Left lung (tissue), 14 donors: ENCODE measurements at places on chromosomes 2 and 18. TPM values are rescaled to one million over a fixed set of nuclear protein-coding genes. Genes with fewer than 3 reads are reported as not detected.

- no peak for DNase-seq
Observed at GRCh38 chr2:41420219-41420618, 627.6 kb upstream of the PKDCC start.

DNA sequence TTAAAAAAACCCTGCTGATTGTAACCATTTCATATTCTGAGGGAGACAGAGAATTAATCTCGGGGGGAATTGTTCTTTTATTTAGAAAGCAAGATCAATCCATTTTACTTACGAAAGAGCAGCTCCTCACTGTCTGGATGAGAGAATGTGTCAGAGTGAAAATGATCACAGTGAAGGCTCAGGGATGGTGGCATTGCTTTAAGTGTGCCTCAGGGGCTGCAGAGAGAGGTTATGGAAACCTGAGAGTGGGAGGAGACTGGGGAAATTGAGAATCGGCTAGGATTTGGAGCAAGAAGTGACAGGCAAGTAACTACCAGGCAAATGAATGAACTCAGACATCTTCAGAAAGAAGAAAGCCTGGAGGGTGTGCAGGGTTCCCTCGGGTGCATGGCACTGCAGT lies 34.2 kb downstream of the MRPL35 start:
- DNase-seq: no peak

DNA sequence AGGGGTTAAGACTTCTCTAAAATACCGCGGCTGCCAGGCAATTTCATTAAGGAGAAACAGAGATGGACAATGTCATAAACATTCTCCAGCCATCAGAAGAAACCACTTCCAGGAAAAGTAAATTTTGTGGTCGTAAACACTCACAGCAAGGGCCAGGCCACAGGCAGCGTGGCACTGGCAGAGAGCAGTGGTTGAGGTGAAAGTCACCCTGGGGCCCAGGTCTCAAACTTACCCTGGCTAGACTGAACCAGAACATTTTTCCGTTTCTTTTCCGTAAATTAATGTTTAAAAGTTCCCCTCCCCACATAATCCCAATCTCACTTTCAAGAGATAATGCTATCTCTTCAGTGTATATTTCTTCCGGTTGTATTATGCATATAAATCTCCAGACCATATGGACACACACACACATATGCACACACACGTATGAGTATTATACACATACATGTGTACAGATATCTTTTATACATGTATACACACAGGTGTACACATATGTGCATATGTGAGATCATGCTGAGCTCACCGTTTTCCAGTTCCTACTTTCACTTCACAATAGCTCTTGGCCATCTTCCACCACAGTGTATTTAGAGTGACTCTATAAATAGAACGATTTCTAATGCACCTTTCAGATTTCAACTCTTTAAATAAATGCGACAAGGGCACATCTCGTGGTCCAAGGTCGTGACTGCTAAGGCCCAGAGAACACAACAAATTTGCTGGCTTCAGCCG lies 90.1 kb downstream of the MALT1 start:
- DNase-seq: no peak

DNA sequence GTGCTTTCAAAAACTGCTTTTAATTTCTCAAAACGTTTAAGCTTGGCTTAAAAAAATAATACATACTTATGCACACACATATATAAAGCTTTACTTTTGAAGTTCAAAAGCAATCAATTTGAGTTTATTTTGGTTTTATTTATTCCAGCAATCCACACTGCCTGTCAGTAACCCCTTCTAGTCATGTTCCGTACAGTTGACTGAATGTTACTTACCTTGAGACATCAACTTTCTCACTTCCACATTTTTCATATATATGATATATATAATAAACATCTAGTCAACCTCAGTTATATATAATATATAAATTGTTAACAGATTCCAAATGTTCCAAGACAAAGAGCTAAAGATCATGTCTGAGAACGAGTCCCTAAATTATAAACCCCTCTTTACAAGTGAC lies 1137.3 kb upstream of the ZEB2 start:
- DNase-seq: no peak

DNA sequence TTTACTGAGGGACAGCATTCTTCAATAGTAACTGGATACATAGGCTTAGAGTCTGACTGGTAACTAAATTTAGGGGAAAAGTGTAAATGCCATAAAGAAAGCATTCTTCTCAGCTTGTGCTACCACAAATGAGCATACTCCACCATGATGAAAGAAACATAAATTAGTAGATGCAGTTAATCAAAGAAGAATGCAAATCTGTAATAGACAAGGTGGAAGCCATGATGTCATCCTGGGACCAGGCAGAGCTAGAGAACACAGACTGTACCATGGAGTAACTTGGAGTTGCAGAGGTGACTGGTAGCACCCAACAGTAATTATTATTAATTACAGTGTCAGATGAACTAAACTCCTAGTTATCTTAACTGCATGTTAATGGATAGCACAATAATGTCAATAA lies 51.7 kb downstream of the RBKS start:
- DNase-seq: no peak

GRCh38 chr2:134389381-134389780 lies 135.5 kb downstream of the MGAT5 start:
- DNase-seq: no peak

DNA sequence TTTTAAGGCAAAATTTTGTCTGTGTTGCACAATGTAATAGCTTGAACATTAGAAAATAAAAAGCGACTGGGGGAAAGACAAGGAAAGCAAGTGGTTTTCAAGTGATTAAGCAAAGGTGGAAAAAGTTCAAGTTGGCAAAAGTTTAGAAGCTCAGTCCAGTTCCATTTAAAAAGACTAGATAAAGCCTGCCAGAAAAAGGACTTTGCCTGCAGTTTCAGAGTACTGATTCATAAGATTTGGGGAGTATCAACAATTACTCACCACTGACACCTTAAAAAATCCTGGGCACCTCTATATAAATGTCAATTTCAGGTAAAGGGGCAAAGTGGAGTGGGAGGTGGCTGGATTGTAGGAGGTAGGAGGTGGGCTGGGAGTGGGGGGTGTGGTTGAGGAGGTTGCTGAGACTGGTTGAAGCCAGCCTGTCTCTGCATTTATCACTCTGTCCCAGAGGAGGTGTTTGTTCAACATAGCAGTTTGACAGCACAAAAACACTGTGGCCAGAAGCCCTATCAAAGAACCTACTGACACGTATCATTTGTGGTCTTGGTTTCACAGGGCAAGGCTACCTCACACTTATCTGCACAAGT lies 14.6 kb downstream of the ZEB2 start:
- no peak for DNase-seq

DNA sequence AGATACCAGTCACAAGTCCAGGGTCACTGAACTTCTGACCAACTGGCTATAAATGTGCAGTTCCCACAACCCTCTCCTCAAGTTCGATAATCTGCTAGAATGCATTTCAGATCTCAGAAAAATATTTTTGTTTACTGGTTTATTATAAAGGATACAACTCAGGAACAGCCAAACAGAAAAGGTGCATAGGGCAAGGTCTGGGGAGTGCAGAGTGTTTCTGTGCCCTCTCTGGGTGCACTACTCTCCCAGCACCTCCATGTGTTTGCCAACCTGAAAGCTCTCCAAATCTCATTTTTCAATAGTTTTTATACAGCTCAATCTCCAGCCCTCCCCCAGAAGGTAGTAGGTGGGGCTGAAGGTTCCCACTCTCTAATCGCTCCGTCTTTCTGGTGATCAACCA lies 85.2 kb downstream of the SKA1 start:
- no peak for DNase-seq

DNA sequence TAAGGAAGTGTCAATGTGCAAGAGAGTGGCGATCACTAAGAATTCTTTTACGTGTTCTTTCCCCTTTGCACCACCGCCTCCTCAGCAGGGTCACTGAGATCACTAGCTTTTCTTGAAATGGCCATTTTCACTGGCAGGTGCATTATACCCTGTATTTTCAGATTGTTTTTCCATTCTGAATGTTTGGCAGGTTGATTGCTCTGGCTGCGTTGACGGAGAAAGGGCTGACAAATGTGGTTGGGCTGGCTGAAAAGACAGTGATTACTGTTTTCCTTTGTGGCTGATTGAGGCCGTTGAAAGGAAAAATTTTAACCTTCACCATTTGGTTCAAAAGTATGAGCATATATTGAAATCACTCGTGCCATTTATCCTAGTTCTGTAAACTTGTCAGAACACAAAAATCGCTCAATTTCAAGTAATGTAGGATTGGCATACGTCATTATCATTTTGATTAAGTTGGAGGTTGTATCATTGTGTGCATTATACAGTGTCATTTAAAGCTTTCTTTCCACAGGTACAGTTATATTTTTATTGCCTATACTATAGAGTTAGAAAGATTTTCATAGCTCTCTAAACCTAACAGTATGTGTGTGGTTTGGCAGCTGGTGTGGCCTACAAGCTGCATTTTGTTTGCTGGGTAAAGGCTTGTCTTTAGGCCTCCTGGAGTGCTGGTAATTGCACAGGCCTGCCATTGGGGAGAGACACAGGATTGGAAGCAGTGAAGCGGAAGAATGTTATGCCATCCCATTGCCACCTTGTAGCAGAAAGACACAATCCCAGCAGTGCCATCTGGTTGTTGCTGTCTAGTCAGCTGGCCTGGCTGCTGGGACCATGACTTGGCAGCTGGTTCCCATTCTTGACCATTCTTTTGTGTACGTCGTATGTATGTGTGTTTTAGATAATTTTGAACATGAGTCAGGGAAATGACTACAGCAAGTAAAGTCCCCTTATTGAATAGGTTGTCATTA lies 36.7 kb downstream of the DYNC1I2 start:
- no peak for DNase-seq

- no peak for DNase-seq
Observed at GRCh38 chr2:151544449-151544848, 134.7 kb downstream of the RIF1 start.

DNA sequence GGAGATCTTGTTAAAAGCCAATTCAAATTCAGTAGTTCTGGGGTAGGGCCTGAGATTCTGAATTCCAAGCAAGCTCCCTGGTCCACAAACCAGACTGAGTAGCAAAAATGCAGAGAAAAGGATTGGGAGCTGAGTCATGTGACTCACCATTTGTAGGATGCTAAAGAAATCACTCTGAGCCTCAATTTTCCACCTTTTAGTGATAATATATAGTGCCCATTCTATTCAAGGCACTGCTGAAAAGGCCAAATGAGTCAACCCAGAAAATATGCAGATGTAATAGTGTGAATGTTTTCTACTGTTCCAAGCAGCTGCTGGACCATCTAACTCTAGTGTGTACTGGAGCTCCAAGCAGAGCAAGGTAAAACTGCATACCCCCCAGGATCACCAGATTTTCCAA lies 47.2 kb downstream of the SLC14A2 start:
- no peak for DNase-seq

- DNase-seq: no peak
Observed at GRCh38 chr18:12376034-12376753, 833 bp downstream of the AFG3L2 start.

GRCh38 chr2:9141706-9142460 lies 64.7 kb upstream of the ASAP2 start:
- DNase-seq: no peak

- no peak for DNase-seq
Observed at GRCh38 chr2:162221064-162221463, 22.2 kb downstream of the FAP start.

- DNase-seq: no peak
Observed at GRCh38 chr2:102940684-102941083, 178.9 kb downstream of the TMEM182 start.

GRCh38 chr18:48749768-48750167 lies 201.0 kb downstream of the SMAD7 start:
- DNase-seq: no peak

DNA sequence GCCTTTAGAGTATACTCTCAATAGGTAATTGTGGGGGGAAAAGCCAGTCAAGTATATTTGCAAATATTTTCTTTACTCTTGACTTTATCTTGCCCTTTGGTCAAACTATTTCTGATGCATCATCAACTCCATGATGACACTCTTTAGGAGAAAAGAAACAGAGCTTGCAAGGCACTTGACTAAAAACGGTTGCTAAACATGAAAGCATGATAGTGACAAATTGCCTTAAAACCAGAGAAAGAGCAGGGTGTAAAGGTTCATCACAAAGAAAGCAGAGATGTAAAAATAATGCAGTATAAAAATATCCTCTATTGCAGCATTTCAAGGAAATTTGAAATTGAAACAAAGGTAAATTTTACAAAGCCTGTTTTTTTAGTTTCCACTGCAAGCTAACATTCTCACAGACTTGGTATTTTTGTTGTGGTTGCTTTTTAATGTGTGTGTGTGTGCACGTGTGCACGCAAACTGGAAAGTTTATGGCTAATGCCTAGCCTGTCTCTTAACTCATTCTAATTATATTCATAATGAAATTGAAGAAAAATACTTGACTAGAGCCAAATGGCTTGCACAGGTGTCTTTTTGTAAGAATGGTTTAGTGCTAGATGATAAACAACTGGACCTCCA lies 503.6 kb downstream of the ARHGAP15 start:
- no peak for DNase-seq

GRCh38 chr2:26330604-26331003 lies 15.3 kb upstream of the SELENOI start:
- DNase-seq: no peak

DNA sequence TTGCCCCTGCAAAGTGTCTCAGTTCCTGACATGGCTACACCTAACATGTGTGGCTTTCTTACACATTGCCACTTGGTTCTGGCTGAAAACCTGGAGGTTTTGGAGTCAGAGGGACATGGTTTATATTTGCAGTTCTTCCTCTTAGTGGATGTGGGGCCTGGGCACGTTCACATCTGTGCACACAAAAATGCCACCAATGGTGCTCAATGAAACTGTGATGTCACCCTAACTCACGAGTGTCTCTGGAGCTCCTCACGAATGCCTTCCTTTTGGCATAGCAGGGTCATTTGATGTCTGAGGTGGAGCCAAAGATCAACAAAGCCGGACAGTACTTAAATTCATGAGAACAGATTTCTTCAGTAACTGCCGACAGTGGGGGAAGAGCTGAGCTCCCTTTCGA lies 231.7 kb upstream of the HS6ST1 start:
- no peak for DNase-seq

DNA sequence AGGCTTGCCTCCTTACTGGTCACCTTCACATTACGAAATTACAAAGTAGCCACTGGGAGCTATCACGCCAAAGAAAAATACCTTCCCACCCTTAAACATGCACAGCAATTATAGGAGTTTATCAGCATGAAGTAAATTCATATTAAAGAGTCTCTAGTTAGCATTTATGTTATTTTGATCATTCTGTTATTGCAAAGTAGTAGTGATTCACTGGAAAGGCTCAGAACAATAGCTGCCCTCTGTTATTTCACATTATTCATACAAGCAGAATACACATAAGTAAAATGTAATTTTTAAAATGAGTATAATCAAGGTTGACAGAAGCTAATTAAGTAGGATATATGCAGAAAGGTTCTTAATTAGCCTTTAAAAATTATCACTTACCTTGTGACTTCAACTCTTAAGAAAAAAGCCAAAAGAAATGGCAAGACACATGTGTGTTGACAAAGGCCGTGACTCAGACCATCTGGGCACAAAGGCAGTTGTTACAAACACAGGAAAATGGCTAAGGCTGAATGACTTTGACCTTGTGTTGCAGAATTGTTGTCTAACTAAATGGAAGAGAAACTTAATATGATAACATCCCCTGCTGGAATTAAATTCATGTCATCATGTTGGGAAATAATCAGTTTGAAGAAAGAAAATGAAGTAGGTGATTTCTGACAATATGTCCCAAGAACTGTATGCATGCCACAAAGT lies 108.3 kb downstream of the ARL6IP6 start:
- no peak for DNase-seq

HDLBP gene
- total RNA-seq: 567 TPM

PSMA8 gene
- not detected for total RNA-seq

OSR1 gene
- 20.5 TPM for total RNA-seq

VWA3B gene
- 3.5 TPM for total RNA-seq

KCNG3 gene
- 0.70 TPM for total RNA-seq

DUSP19 gene
- total RNA-seq: 5.9 TPM

TAF1B gene
- 22.0 TPM for total RNA-seq

SMYD1 gene
- total RNA-seq: 0.05 TPM

TUBB6 gene
- total RNA-seq: 90.0 TPM

XRCC5 gene
- total RNA-seq: 212 TPM
